SIG-M5 (cell line): ENCODE measurements at places on chromosomes 12 and 14.

- no peak for DNase-seq
These were observed 51.0 kb downstream of the PPM1A start for GRCh38 chr14:60300019-60300418.

- DNase-seq: no peak
These were observed 968 bp upstream of the ARID4A start for GRCh38 chr14:58297412-58297761.

DNA sequence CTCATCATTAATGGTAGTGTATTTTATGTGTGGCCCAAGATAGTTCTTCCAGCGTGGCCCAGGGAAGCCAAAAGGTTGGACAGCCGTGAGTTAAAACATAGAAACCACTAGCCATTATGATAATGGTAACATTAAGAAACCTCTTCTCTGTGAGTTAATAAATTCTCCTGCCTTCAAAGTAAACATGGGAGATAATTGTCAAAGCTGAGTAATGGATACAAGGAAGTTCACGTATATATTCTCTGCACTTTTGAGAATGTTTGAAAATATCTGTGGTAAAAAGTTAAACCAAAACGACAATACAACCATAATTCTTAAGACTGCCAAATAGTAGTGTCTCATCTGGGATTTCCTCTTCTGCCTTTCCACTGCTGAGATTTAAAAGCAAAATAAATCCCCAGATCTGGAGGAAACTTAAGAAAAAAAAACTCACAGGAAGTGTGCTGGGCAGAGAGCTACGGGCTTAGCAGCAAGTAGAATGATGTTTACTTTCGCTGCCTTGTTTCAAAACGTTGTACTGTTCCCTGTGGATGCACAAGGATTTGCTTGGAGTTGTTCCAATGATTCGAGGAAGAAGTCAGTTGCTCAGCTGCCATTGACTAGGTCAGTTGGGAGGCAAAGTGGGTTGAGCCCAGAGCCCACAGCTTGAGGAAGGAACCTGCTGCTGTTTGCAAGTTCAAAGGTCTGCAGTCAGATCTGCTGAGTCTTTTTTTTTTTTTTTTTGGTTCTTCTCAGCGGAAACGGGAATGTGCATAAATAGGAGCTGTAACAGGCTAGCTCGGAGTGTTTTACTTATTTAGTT, 1.7 kb downstream of the TPCN1 start:
- no peak for DNase-seq

GRCh38 chr12:76189851-76190250, 105.4 kb upstream of the NAP1L1 start:
- no peak for DNase-seq

DNA sequence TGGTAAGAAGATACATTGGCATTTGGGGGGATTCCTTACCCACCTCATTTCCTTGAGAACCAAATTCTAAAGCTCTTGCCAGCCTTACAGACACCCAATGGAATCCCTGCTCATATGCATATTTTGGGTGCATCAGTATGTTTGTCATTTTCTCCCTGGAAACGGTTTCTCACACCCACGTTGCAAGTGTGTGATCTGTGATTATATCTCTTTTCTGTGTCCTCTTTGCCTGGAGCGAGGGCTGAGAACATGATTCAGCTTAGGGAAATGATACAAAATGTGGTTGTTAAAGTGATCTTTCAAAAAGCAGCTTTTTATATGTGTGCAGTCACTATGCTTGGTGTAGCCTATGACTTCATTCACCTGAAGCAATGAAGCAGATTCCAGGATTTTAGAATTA, 52.0 kb downstream of the KCNMB4 start:
- DNase-seq: no peak

DNA sequence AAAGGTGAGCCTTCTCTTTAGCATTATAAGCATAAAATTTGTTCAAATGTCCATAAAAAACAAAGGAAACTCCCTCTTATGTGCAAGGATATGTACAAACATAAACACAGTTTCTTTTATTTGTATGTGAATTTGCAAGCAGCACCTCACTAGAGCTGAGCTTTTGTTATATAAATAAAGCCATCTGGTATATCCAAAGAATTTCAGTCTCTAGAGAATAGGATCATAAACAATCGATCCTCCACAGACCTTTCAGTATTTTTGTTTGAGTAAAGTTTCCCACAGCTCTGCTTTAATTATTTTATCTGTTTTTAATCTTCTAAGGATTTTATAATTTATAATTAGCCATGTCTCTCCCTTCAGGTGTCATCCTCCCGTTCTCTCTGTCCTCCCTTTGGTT, 89.2 kb downstream of the OTOGL start:
- DNase-seq: no peak

GRCh38 chr14:95569440-95569839, 34.6 kb downstream of the GLRX5 start:
- no peak for DNase-seq

DNA sequence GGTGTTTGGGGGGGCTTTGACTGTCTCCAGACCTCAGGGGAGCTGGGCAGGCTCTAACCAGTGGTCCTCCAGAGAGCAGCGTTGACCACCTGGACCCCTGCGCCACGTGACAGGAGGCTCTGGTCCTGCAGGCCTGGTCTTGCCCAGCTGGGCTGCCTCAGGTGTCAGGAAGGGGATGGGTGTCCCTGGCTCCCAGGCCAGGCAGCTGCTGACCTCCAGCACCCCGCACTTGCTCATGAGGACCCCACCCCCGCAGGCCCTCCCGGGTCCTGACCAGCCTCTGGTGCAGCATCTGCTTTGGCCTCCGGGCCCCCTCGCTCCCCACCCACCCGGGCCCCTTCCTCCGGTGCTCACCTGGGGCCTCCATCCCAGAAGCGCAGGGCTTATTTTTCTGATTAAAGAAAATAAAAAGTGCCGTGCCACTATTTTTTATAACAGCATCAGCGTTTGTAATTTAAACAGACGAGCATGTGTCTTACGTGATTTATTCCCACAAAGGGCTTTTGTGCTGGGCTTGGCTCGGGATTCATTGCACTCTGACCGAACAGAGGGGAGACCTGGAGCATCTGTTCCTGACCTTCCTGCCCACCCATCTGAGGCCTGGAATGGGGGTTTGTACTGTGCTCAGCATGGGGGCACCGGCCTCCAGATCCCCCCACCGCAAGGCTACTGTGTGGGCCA, 21.7 kb downstream of the FBRSL1 start:
- DNase-seq: no peak

DNA sequence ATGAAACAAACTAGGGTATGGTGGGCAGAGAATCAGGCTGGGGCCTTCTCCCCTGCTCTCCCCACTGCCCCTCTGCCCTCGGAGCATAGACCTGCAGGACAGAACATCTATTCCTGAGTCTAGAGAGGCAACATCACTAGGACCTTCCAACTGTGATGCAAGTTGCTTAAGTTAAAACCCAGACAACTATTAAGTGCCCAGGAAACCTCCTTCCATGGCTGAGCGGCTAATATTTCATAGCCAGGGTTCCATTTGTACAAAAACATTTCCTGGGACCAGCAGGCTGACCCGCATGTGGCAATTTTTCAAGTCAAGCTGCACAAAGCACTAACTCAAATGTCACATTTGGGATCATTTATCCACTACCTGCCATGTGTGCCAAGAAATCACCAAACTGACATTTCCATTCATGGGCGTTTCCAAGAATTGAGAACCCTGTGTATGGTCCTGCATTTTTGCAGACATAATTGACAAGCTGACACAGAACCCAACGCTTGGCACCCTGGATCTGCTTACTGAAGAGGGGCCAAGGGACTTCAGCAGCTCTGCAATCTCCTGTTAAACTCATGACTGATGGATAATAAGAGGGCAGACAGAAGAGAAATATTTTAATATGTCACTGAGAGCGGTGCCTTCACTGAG, 32.7 kb downstream of the NT5DC3 start:
- no peak for DNase-seq

GRCh38 chr14:61217516-61217915, 63.6 kb downstream of the TMEM30B start:
- no peak for DNase-seq

DNA sequence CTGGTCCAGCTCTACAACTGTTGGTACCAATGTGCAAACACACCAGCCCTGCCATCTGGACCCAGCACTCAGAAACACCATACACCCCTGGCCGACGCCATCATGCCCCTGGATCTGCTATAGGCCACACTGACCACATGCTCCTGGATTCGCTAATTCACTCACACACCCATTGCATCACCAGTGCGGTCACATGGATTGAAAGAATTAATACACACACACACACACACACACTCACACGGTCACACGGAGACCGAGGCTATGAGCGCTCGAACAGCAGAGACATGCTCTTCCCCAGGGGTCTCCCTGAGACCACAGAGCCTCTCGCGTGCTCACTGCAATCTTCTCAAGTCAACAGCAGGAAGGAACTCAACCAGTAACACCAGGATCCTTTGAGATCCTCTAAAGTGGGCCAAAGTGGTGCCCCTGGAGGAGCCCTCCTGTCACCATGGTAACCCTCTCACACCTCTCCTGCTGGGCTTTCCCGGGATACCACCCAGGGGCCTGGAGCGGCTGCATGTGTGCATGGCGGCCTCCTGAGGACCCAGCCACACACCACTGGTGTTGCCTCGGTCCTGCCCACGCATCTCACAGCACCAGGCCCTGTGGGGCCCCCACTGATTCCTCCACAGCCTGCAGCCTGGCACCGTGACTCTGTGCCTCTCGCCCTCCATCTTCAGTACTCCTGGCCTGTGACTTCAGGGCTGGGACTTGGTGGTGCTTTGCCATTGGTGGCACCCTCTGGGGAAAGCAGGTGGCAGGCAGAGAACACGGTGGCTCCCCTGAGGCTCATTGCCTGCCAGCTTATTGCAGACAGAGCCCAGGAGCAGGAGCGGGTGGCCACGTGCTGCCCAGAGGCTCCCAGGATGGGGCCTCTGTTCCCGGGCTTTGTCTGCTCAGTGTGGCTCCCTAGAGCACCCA, 15.1 kb downstream of the LRTM2 start:
- DNase-seq: no peak

DNA sequence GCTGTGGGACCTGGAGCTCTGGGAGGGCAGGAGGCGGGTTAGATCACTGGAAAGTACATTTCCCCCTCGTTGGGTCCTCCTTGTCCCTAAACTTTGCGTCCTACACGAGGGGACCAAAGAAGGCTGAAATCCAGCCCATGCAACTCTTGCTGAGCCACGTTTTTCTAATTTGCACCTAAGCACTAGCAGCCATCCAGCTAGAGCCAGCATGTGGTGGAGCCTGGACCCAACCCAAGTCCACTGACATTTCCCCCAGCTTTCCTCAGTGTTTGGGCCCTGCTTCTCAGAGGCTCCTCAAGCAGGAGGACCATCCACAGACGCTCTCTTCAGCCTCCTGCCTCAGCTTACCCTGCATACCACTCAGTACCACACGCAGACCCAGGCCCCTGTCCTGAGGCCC, 49.7 kb downstream of the TSPAN11 start:
- no peak for DNase-seq

DNA sequence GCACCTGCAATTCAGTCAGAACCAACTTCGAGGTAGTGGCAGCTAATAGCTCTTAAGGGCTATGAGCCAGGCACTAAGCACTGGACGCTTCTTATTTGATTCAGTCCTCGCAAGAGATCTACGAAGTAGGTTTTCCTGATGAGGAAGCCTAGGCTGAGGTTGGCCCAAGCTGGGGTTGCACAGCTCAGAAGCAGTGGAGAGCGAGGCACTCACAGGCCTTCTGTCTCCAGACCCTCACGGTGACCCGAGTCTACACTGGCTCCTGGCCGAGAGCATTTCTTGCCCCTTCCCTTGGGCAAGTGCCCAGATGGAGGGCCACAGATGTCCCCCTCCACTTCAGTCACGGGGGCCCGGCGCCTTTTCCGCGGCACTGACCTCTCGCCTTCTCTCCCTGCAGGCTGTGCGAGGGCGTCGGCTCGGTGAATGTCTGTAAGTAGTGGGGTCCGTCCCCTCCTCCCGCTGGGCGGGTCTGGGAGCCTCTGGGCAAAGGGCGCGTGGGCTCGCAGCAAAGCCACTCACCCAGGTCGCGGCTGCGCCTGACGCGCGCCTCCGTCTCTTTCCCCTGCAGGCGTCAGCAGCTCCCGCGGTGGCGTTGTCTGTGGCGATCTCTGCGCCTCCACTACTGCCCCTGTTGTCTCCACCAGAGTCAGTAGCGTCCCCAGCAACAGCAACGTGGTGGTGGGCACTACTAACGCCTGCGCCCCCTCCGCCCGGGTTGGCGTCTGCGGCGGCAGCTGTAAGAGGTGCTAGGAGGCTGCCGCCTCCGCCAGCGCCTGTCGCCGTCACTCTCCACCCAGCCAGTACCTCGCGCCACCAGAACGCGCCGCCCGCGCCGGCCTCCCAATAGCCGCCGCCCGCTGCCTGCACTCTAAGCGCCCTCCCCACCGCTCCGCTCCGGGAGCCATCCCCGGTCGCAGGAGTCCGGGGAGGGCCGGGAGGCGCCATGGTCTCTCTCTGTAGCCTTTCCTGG, 13.1 kb downstream of the KRT83 start:
- no peak for DNase-seq

DNA sequence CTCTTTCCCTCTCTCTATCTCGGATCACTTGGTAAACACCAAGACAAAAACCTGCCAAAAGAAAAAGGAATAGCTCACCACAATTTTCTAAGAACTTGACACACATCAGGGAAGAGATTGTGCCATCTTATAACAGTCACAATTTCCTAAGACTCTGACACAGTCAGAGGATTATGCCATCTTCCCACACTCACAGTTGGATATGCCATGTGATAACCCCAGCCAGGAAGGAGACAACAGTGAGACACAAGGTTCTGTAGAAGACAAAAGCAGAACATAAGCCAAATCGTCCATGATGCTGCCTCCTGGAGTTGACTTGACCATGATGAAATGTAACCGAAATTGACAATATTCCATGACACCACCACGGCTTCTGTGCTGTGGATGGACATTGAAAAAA, 2.8 kb upstream of the CLEC9A start:
- peak; percentile 96 for DNase-seq

DNA sequence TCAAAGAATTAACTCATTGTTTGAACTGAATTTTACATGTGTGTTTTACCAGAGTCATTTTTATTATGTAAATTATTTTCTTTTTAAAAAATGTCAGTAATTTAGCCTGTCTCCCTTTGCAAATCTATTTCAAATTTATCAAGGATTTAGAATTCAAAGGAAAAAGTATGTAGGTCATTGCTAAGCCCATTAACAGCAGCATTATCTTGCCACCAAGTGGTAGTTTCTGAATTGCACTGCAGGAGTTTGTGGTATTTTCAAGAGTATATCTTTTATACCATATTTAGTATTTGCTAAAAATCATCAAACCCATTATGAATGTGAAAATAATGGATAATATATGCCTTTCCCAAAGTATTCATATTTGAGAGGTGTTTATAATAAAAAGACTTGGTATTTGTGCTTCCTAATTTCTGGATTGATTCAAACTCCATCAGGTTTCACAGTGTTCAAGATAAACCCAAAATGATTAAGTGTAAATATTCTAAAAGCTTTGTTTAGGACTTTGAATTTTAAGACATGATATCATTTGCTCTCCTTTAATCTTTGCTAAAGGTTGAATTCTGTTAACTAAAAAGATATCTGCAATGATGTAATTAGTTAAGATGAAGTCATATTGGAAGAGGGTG, 711.4 kb downstream of the FSCB start:
- no peak for DNase-seq
